ENCODE measurements at places on chromosomes 5 and 9. TPM values are rescaled to one million over a fixed set of nuclear protein-coding genes. Genes with fewer than 3 reads are reported as not detected.

The ACER2 gene
- 0.85 TPM for polyA plus RNA-seq

The PCDHA11 gene
- polyA plus RNA-seq = not detected

The TAF1L gene
- polyA plus RNA-seq = not detected

The CENPK gene
- 9.5 TPM for polyA plus RNA-seq

The PITX1 gene
- 0.38 TPM for polyA plus RNA-seq

The BTNL8 gene
- not detected for polyA plus RNA-seq

The ZBED3 gene
- 0.29 TPM for polyA plus RNA-seq

The PCDHGB4 gene
- 0.08 TPM for polyA plus RNA-seq

The MYMK gene
- polyA plus RNA-seq = not detected

All from IgD-negative memory B cell (primary cell).